ENCODE measurements at places on chromosomes 7 and 10. TPM values are rescaled to one million over a fixed set of nuclear protein-coding genes. Genes with fewer than 3 reads are reported as not detected.

The INHBA gene
- 257 TPM for total RNA-seq

The TMEM196 gene
- not detected for total RNA-seq

The CCNJ gene
- total RNA-seq: 7.4 TPM

The CDHR1 gene
- total RNA-seq: under 0.01 TPM

The HOXA5 gene
- total RNA-seq: 2.7 TPM

The CDK5 gene
- 34.1 TPM for total RNA-seq

The AKR1B15 gene
- total RNA-seq: not detected

The EMX2 gene
- total RNA-seq: 0.59 TPM

The IQCE gene
- total RNA-seq: 6.8 TPM

The CYP2C19 gene
- not detected for total RNA-seq

The TSPAN15 gene
- total RNA-seq: 35.0 TPM

The ABCA13 gene
- total RNA-seq: 0.09 TPM

The DNAJC9 gene
- 34.3 TPM for total RNA-seq

The ANKMY2 gene
- total RNA-seq: 24.1 TPM

The NXPH1 gene
- total RNA-seq: not detected

The HMX3 gene
- total RNA-seq: not detected

The PDE6C gene
- not detected for total RNA-seq

The TLX1 gene
- not detected for total RNA-seq

The SPDYE1 gene
- not detected for total RNA-seq
